Stimulated activated CD4-positive, alpha-beta T cell treated with anti-CD3 and anti-CD28 coated beads, Interleukin-2, amount 100 ng/mL, for 4 hours (primary cell): ENCODE measurements at places on chromosomes 5 and 9.

- DNase-seq: no peak
Observed at GRCh38 chr5:164651546-164652275, 1146.3 kb downstream of the MAT2B start.

GRCh38 chr5:108101821-108102220 lies 280.1 kb downstream of the FBXL17 start:
- DNase-seq: no peak

DNA sequence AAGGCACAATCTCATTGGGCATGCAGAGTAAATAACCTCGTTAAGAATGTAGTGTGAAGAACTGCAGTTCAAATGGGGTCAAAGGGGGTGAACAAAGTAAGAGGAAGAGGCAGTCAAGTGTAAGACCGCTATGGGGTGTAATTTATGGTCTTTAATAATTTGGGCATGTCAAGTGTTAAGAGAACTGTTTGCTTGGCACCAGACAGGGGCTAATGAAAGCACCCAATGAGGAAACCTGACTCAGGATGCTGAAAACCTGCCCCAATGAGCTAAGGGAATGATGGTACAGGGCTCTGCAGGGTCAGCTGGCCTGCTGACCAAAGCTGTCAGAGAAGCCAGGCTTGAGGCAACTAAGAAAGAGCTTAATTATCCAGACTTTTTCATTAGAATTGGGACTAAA lies 368.1 kb downstream of the DTWD2 start:
- no peak for DNase-seq

DNA sequence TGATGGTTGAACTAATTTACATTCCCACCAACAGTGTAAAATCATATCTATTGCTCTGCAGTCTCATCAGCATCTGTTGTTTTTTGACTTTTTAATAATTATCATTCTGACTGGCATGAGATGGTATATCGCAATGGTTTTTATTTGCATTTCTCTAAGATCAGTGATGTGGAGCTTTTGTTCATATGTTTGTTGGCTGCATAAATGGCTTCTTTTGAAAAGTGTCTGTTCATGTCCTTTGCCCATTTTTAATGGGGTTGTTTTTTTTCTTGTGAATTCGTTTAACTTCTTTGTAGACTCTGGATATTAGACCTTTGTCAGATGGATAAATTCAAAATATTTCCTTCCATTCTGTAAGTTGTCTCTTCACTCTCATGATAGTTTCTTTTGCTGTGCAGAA lies 115.2 kb upstream of the CDH12 start:
- DNase-seq: no peak

- DNase-seq: no peak
Observed at GRCh38 chr5:53023969-53024368, 34.8 kb downstream of the ITGA2 start.

- no peak for DNase-seq
Observed at GRCh38 chr5:84779186-84779585, 394.5 kb upstream of the EDIL3 start.

DNA sequence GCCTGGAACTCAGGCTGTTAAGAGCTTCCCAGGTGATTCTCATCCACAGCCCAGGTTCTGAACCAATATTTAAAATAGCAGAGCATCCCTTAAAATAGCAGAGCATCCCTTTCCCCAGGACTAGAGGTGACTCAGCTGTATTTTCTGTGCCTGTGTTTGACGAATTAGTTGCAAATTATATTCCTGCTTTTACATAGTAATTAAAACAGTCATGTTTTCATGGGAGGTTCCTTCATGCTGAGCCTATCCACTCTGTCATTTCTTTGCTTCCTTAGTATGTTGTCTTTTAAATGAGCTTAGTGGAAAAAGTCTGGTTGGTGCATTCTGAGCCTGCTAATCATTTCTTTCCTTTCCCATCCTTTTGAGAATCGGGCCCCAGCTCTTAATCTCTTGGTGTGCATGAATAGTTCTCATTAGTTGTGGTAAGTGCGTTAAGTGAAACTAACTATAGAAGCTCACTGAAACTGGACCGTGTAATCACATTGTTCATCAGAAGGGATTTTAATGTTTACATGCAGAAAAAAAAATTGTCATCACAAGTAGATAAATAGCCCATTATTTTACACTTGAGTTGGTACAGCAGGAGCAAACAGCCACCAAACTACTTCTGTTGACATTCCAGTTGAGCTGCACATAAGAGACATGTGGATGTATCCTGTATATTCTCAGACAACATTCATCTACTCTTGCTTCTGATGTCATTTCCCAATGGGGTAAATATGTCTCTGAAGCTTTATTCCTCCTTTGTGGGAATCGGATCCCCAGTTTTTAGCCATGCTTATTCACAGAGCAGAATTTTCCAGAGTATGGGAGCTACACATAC lies 596.9 kb upstream of the WWC1 start:
- no peak for DNase-seq

DNA sequence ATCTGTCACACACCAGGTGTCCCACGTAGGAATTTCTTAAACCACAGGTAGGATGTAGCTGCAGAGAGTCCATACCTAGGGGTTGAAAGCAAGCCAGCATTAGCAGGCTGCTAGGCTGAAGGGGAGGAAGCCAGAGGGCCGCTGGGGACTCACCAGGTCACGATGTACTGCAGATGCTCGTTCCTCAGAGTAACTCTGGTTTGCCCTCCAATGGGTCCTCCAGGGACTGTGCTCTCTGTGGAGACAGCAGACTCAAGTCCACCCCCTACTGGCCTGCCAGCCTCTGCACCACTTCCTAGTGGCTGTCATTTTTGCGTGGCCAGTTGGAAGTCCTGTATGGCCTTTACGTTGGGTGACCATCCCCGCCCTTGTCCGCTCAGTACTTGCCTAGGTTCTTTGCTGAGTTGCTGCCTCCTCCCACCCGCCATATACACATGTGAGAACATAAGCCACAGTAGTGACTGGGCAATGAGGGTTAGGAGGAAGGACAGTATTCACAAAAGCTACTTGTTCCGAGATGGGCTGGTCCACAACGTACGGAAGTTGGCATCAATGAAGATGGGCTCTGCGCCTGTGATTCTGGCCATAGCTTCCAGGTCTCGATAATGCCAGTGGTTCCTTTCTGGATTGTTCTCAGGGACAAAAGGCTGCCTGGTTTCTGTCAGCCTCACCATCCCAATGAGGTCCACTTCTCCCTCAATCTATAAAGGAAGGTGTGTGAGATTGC lies 4.1 kb downstream of the RPL7A start:
- DNase-seq: no peak

GRCh38 chr5:133713751-133714150 lies 101.4 kb upstream of the FSTL4 start:
- DNase-seq: no peak

DNA sequence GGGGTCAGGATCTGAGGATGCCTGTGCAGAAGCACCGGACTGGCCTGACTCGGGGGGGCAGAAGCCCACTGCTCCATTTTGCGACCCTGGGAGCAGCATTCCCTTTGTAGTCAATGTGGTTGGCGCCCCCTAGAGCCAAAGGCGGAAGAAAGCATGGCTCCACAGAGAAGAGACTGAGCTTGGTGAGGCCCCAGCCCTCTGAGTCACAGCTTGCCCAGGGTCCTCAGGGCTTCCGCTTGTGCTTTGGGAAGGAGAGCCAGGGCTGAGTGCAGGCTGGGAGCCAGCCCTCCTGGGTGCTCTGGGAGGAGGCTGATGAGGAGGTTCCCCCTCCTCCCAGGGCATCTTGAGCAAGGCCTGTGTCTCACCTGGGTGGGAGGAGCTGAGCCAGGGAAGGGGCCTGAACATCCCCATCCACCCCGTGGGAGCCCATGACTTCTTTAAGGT lies 5.5 kb upstream of the AQP3 start:
- peak; percentile 39 for DNase-seq

- DNase-seq: no peak
Observed at GRCh38 chr5:57844410-57844809, 361.8 kb upstream of the ACTBL2 start.
